Dorsolateral prefrontal cortex (tissue), 122 donors: ENCODE measurements at places on chromosomes 16 and 17.

GRCh38 chr16:51497541-51498211, 346.6 kb upstream of the SALL1 start:
- no peak for DNase-seq

GRCh38 chr16:53048139-53048915, 4.4 kb downstream of the CHD9NB start:
- no peak for DNase-seq

DNA sequence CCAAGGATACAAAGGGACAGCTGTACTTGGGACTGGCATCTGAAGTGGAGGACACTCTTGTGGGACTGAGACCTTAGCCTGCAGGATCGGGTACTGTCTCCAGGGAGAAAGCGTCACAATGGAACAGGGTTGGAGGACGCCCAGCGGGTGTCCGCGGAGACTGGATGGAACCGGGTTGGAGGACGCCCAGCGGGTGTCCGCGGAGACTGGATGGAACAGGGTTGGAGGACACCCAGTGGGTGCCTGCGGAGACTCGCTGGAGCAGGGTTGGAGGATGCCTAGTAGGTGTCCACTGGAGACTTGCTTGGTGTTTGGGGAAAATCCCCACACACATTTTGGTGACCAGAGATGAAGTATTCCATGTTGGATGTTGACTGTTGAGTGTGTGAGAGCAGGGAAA, at the start of gene MYADML2:
Gene MYADML2, minus strand, starts transcription at position 45 of the 400 bp plus-strand sequence. CDS start 5,492 bp downstream, outside the sequence.
- no peak for DNase-seq

DNA sequence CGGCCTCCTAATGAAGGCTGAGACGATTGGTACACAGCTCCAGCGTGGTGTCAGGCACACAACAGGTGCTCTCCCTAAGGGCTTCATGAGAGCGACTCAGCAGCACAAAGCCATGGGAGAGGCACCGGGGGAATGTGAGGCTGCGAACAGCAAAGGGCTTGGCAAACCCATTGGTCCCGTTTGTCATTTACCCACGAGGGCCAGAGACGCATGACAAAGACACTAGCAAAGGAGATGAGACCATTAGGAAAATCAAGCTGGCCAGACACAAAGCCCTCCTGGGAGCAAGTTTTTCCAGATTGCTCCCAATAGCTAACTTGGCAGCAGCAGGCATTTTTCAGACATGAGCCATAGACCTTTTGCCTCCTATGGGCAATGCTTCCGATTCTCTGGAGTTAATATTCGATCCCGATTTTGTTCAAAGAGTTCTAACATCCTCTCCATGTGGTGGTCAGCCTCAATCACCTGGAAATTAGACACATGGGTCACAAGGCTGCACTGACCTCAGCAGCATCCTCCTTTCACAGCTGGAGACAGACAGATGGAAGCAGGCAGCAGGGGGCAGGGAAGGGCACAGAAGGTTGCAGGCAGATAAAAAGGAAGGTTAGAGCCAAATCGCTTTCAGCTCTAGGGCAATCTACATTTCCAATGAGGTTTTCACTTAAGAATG, 38.2 kb downstream of the TK2 start:
- DNase-seq: no peak
